BE2C (cell line): ENCODE measurements at places on chromosomes 3 and 15.

GRCh38 chr15:43277901-43278300, 11.2 kb upstream of the TGM5 start:
- no peak for DNase-seq

- no peak for DNase-seq
These were observed 713.3 kb upstream of the GBE1 start for GRCh38 chr3:82474711-82475110.

- no peak for DNase-seq
These were observed 38.1 kb upstream of the NECTIN3 start for GRCh38 chr3:111033470-111034050.

DNA sequence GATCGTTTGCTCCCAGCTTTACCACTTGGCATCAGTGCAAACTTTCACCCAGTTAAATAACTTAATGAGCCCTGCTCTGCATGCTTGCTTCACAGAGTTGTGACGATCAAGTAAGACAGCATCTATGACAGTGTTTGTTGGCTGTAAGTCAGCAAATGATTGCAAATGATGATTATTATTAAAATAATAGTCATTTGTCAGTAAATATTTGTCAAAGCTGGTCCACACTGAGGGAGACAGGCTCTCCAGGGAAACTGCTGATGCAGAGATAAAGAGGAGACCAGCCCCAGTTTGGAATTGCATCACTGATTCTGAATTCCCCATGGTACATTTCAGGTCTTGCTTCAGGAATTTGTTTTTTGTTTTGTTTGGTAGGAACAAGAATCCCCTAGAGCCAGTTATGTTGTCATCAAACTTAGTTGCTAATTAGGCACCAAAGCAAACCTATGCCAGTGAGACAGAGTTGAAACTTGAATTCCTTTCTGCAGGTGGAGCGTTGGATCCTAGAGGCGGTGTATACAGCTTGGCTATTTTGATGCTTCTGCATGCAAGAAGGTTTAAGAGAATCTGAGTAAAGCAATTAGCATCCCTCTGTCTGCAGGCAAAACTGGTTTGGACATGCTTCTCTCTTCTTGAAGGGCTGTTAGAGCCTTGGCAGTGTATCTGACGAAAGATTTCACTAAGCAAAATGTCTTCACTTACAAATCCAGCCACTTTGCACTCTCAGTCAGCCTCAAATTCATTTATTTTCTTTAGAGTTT, 338.6 kb upstream of the TPRG1 start:
- no peak for DNase-seq

DNA sequence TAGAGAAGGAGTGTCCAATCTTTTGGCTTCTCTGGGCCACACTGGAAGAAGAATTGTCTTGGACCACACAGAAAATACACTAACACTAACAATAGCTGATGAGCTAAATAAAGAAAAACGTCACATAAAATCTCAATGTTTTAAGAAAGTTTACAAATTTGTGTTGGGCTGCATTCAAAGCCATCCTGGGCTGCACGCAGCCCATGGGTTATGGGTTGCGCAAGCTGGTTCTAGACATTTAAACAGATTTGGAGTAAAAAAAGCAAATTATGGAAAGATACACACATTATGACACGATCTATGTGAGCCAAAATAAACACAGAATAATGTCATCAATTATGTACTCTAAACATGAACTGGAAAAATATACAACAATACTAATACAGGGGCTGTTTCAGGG, 703.3 kb upstream of the LMCD1 start:
- no peak for DNase-seq

GRCh38 chr3:156160647-156161046, 40.3 kb downstream of the KCNAB1 start:
- no peak for DNase-seq

DNA sequence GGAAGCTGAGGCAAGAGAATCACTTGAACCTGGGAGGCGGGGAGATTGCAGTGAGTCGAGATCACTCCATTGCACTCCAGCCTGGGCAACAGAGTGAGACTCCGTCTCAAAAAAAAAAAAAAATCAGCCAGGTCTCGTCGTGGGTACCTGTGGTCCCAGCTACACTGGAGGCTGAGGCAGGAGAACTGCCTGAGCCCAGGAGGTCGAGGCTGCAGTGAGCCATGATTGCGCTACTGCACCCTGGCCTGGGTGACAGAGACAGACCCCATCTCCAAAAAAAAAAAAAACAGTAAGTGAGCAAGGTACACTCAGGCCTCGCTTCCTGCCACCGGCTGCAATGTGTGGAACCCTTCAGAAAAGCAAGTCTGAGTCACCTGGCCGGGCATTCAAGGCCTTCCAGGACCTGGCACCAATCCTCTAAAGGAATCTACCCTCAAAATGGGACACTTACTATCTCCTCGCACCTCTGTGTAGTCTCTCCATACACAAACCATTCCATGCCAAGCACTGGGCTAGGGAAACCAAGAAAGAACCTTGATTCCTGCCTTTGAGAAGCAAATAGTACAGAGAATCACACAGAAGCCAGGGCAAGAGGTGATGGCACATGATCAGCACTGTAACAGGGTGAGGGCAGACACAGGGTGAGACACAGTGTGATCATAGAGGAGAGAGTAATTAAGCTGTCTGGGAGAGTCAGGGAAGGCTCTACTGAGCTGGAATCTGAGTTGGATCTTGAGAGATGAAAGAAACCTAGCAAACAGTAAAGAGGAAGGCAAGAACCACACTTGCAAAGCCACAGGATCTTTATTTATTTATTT, 9.7 kb downstream of the SCAMP2 start:
- DNase-seq: no peak

DNA sequence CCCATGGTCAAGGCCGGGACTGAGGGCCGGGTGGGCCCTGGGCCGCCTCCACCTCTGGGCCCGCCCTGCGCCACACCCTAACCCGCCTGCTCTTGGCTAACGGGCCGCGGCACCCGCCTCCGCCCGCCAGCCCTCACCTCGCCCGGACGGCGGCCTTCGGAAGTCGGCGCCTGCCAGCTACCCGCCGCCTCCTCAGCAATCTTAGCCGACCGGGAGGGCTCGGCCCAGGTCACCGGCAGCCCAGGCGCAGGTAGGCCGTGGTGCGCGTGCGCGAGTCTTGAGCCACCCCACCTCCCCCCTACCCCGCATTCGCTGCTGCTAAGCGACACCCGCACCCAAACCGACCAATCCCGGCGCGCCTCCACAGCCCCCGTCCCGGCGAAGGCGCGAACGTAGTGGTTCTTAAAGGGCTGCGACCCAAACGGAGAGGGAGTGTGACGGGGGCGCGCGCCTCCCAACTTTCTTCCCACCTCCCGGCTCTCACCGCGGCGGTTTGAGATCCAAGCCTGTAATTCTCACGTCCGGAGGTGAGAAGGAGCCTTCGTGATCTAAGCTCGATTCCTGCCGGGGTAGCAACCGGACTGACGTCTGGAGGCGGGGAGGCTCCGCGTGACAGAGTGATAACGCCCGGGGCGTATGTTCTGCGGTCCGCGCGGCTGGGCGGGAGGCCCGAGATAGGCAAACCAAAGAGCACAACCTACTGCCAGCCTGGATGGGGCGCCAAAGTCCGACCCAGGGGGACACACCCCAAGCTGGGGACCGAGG, at the start of gene SEC22C:
Gene SEC22C (minus strand): TSS at position 259 of the 765 bp plus-strand sequence. CDS start 12,921 bp downstream, outside the sequence.
- DNase-seq: peak; percentile 92

GRCh38 chr15:75151214-75152128, 50.2 kb upstream of the C15orf39 start:
- DNase-seq: no peak

- no peak for DNase-seq
These were observed 1.9 kb upstream of the ISL2 start for GRCh38 chr15:76334438-76335306.

DNA sequence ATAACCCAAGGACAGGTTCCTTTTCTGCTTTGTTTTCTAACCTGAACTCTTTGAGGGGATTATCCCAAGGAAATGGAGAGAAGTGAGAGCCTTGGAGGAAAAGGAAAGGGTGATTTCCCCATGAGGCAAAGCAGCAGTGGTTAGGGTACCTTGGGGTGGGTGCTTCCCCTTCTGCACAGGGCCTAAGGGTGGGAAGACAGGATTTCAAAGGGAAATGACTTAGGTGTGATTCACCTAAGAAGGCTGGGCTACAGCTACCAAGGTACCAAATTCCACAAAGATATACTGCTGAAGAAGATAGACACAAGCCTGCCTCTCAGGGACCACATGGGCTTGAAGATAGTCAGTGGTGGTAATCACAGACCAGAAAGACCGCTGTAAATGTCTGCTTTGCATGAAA, 325.3 kb upstream of the DPH6 start:
- peak; percentile 27 for DNase-seq

- no peak for DNase-seq
These were observed 5.1 kb upstream of the MTHFS start for GRCh38 chr15:79901958-79902357.

- DNase-seq: no peak
These were observed 18.8 kb downstream of the SCAP start for GRCh38 chr3:47456984-47457383.

GRCh38 chr3:158452334-158452733, 118.7 kb upstream of the MLF1 start:
- no peak for DNase-seq

- no peak for DNase-seq
These were observed 133.3 kb upstream of the TPM1 start for GRCh38 chr15:62909257-62909656.

DNA sequence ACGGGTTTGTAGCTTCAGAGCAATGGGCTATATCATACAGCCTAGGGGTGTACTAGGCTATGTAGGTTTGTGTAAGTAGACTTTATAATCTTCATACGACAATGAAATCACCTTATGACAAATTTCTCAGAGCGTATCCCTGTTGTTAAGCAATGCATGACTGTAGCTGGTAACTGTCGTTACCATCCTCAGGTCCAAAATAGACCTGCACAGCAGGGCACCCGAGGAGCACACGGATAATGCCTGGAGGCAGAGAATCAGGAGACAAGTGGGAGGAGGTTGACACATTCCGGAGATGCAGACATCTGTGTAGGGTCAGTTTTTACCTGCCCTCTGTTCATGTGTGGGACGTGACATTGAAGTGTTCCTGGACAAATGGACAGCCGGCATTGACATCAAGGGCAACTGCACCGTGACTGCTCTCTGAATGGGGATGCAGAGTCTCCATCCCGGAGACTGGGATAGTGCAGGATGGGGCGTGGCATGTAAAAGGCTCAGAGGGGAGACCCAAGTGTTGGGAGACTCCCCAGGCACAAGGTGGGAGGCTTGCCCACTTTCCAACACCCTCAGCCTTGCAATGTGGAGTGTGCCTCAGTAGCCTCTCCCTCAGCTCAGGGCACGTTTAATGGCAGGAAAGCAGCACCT, 45.9 kb upstream of the PGPEP1L start:
- DNase-seq: no peak

DNA sequence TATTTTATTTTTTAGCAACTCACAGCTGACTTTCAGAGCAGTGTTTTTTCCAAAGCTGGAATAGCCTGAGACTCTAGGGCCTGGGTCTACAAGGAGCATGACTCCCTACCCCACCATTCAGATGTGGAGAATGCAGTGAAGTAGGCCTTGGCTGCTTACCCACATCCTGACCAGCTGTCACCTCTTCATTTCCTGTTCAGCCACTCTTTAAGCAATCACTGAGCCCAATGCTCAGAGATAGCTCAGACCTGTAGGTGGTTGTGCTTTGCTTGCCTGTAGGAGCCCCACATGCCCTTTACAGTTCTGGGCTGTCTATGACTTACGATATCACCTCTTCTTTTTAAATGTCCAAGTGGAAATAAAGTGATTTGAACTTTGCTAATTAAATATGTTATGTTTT, 148.1 kb downstream of the NEK11 start:
- no peak for DNase-seq

DNA sequence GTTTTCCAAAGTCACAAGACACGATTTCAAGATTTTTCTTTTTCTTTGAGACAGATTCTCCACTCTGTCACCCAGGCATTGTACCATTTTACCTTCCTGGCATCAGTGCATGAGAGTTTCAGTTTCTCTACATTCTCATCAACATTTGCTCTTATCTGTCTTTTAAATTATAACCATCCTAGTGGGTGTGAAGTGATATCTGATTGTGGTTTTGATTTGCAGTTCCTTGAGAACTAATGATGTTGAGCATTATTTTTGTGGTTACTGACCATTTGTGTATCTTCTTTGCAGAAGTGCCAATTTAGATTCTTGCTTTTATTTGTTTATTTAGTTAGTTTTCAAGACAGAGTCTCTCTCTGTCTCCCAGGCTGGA, 41.2 kb downstream of the ADIPOQ start:
- DNase-seq: no peak

DNA sequence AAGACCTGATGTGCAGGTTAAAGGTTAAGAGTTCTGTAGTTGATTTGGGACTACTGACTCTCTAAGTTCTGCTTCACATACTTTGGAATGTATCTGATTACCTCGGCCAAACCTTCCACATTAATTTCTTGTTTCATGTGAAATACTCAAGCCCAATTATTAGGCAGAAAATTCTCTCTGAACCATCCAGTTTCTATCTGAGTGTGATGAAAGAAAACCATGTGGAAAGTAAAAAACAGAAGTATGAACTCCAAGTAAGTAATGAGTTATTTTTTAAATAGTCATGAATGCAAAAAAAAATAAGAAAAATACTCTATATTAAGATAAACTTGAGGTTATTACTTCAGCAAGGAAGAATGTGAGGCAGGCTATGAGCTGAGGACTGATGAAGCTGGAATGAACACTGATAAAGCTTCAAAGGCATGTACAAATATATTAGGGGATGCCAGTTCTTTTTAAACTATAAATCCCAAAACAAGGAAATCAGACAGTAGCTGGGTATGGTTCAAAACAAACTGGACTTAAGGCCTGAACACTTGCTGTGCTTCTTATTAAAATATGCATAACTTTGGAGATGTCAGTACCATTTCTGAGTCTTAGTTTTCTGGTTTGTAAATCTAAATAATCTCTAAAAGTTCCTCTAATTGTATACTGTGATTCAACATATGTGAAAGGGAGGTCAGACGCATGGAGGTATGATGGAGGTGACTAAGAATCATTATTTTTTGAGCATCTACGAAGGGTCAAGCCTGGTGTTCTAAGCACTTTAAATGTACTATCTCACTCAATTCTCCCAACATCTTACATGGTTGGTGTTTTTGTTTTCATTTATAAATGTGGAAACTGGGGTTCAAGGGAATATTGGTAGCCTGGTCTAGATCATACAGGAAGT, 59.6 kb downstream of the COL6A6 start:
- no peak for DNase-seq

GRCh38 chr3:188925376-188925775, 246.4 kb upstream of the TPRG1 start:
- DNase-seq: no peak

GRCh38 chr3:172262991-172263608, 185.2 kb downstream of the GHSR start:
- DNase-seq: no peak

DNA sequence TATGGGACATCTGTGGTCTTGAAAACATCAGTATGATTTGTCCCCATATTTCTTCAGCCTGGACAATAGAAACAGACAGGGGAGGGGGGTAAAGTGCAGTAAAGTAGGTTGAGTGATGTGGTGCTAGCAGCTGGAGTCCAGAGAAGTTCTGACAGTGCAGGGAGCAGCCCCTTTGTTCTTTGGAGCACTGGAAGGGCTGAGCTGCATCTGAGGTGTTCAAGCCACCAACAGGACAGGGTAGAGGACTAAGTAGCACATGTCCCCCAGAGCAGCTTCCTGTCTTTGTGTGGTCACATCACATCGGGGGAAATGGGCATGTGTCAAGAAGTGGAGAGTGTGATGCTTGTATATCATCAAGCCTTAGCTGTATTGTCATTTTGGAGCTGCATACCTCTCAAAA, 12.1 kb downstream of the MRPS22 start:
- DNase-seq: no peak
